COLO829 (cell line): ENCODE measurements at places on chromosomes 3 and 15.

GRCh38 chr3:138112362-138112761 lies 3.0 kb downstream of the DZIP1L start:
- no peak for DNase-seq

DNA sequence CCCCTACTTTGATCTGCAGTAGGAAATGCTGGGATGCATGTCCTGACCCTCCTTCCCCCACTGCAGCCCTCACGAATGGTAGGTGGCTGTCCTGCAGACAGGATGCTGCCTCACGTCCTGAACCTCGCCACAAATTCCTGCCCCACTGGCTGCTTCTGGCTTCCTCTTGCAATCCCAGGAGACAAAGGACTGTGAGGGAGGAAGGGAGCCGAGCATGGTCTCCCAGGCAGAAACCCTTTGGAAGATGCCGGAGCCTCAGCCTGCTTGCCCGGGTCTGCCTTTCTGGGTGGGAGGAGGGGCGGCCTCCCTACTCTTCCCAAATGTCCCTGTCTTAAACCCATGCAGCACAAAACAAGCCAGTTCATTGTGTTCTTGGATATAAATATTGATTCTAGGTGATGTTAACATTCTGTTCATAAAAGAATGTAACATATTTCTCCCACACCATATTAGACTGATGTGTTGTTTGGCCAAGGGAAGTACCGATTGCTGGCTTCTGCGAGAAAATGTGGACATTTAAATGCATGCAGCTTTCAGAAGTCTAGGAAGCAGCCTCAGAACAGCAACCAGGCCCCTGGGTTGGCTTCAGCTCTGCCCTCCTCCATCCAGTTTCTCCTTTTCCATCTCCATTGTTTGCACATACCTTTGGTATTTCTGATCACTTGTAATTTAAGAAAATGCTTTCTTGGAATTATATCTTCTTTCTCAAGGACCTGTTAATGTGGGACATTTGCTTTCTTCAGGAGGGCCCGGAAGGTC lies 75.3 kb downstream of the HMG20A start:
- no peak for DNase-seq

DNA sequence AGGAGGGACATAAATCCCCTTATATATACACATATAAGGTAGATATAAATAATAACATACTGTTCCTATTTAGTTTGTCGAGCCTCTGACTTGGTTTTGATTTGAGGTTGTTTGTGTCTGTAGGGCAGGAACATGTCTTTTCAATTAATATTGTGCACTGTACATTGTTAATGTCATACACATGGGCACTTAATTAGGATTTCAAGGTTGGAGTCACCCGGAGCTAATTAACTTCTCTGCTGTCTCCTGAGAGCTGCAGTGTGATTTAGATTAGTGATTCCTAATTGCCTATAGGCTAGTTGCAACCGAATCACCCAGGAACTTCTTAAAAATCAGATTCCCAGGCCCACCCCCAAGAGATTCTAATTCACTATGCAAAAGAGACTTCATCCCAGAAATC lies 50.4 kb upstream of the FILIP1L start:
- DNase-seq: no peak

DNA sequence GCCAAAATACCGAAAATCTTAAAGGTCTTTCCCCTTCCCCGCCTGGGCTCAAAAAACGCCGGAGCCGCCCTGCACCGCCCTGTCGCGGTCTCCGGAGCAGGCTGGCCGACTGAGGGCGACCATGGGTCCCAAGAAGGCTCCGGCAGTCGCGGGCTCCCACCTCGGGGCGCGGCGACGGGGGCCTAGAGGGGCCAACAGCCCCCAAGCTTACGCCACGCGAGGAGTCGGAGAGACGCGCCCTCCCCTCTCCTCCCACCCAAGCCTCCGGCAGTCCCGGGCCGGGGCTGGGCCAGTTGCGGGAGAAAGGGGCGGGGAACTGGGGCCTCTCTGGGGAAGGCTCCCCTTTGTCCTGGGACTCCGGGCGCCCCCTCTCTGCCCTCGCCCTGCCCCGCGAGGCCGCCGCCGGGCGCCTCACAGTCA lies 69.2 kb downstream of the GOLGA8B start:
- no peak for DNase-seq

DNA sequence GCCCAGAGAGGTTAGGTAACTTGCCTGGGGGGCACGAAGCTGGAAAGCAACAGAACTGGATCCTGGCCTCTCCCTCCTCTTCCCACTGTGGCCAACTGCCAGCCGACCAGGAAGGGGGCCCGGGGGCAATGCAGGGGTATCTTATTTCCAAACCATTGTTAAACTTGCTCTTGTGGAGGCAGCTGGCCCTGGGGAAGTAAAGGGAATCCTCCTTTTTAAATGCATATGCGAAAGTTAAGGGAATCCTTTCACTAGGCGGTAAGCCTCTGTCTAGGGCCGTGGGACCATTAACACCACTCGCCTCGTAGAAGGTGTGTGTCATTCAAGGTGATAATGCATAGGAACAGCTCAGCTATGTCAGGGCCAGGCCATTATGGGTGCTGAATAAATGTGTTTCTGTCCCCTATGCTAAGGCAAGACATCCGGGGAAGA lies 68.6 kb downstream of the ST6GAL1 start:
- no peak for DNase-seq

DNA sequence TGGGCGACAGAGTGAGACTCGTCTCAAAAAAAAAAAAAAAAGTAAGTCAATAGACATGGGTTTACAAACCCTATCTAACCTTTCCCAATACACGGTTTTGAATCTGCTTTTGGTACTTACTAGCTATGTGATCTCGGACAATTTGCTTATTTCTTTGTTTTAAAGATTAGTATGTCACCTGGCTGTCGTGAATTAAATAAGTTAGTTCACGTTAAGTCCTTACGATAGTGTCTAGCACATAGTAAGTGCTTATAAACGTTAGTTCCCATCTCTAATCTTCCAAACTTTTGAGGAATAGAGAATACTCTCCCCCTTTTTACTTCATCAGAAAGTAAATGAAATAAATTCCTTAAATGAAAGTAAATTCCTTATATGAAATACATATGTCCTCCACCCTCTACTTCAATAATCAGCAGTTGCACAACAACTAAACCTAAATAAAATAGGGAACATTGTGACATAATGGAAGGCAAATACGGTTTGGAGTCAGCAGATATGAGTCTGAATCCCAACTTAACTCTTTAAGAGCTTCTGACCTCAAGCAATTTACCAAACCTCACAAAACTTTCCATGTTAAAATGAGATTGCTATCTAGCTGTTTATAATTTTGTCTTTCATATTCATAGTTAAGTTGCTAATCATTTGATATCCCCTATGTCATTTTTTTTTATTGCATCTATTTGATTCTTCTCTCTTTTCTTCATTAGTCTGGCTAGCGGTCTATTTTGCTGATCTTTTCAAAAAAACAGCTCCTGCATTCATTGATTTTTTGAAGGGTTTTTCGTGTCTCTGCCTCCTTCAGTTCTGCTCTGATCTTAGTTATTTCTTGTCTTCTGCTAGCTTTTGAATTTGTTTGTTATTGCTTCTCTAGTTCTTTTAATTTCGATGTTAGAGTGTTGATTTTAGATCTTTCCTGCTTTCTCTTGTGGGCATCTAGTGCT lies 134.6 kb downstream of the PEAK1 start:
- DNase-seq: no peak

GRCh38 chr3:42214565-42215283 lies 51.3 kb downstream of the CCK start:
- no peak for DNase-seq

GRCh38 chr3:25170021-25170420 lies 258.0 kb upstream of the RARB start:
- DNase-seq: no peak

GRCh38 chr3:127299276-127299675 lies 11.4 kb upstream of the PRR20G start:
- DNase-seq: no peak

DNA sequence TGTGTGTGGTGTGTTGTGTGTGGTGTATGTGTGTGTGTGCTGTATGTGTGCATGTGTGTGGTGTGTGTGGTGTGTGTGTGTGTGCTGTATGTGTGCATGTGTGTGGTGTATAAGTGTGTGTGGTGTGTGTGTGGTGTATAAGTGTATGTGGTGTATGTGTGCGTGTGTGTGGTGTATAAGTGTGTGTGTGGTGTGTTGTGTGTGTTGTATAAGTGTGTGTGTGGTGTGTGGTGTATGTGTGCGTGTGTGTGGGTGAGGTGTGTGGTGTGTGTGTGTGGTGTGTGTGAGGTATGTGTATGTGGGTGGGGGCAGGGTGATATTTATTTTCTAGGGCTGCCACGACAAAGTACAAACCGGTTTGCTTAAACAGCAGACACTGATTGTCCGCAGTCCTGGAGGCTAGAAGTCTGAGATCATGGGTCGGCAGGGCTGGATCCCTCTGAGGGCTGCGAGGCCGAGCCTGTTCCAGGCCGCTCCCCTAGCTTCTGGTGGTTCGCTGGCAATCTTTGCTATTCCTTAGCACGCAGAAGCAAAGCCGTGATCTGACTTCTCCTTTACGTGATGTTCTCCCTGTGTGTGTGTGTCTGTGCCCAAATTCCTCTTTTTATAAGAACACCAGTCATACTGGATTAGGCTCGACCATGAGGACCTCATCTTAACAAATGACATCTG lies 160.2 kb downstream of the XXYLT1 start:
- no peak for DNase-seq

GRCh38 chr3:193902607-193903511 lies 233.1 kb upstream of the HES1 start:
- no peak for DNase-seq

GRCh38 chr3:13289771-13290285 lies 130.3 kb downstream of the NUP210 start:
- DNase-seq: no peak

GRCh38 chr3:187491371-187491770 lies 123.2 kb downstream of the RTP4 start:
- no peak for DNase-seq

DNA sequence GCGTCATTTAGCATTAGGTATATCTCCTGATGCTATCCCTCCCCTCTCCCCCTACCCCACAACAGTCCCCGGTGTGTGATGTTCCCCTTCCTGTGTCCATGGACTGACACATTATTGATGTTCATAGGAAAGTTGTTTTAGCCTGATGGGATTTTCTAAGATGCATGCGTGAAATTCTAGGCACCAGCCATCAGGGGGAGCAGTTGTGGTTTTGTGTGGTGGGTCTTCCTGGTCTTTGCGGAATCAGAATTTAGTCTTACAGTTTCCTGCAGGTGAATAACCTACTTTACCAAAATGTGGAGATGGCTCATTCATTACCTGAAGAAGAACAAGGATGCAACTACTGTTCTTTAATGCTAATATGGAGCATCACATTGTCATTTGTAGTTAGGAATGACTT lies 455.0 kb upstream of the THBS1 start:
- DNase-seq: peak; percentile 48

DNA sequence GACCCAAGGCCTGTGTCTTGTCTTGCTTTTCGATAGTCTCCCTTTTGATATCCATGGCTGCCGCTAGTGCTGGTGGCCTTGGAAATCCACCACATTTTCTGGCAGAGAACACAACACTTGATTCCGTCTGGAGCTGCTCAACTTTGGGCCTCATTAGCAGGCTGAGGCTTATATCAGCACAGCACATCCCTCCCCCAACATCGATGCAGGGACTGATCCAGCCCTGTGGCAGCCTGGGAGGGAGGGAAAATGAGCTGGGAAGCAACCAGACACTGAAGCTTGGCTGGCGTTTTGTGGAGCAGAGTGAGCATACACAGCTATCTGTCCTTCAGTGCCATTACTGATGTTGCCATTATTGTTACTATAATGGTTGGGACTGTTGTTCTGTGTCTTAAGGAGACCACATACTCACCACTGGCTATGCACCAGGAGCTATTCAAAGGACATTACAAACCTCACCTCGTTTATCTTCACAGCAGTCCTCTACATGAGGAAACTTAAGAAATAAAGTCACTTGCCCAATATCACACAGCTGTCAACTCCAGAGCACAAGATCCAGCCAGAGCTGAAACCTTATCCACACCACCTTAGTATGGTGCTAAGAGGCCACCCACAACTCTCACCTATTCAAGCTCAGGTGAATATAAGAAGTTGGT lies 102.9 kb downstream of the SUCLG2 start:
- DNase-seq: no peak

- no peak for DNase-seq
These were observed 109.7 kb downstream of the TBC1D2B start for GRCh38 chr15:77967798-77968197.

DNA sequence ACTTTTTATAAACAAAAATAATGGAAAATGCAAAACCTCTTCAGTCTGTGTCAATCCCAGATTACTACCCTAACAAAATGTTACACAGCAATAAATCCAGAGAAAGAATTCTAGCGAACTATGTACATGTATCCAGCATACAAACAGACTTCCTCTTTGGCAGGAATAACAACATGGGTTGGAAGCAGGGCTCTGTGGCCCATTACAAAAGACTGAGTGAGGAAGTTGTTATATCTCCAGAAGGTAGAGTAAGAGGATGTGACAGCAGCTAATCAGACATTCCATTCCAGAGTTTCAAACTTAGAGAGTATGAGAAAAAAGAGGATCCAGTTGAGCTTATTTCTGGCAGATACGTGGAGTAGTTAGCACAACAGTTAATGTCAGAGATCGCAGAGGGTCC lies 294.0 kb upstream of the PLSCR5 start:
- DNase-seq: no peak

DNA sequence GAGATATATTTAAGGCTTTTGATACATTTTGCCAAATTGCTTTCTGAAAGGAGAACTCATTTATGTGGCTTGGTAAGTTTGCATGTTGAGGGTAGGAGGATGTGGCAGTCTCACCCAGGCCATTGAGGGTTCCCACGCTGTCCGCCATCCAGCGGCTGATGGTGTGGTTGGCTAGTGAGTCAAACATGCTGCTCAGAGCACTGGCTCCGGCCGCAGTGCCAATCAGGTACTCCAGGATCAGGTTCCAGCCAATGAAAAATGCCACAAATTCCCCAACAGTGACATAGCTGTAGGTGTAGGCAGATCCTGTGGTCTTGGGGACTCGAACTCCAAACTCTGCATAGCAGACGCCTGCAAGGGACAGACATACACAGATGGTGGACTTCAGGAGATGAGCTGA lies 82.3 kb downstream of the CLDN11 start:
- no peak for DNase-seq

DNA sequence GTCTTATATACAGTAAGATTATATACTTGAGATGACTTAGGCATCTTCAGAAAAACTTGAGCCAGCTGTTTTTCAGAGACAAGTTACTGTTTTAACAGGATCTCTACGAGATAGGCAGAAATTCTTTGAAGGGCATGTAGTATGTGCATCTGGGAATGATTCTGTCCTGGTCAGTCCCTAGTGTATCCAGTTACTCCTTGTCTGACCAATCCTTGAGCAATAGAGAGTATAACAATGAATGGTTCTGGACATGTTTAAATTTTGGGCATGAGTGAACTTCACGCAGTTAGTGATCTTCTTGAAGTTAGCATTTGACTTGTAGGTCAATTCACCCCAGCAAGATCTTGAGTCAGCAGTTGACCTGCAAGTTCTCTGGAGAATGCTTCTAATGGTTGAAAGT lies 24.7 kb upstream of the HHLA2 start:
- no peak for DNase-seq

- DNase-seq: no peak
These were observed 71.1 kb upstream of the OXTR start for GRCh38 chr3:8840556-8840955.
